ENCODE measurements at places on chromosomes 12 and 14. TPM values are rescaled to one million over a fixed set of nuclear protein-coding genes. Genes with fewer than 3 reads are reported as not detected.

PSMA3 gene
- 75.6 TPM for polyA plus RNA-seq

DNA sequence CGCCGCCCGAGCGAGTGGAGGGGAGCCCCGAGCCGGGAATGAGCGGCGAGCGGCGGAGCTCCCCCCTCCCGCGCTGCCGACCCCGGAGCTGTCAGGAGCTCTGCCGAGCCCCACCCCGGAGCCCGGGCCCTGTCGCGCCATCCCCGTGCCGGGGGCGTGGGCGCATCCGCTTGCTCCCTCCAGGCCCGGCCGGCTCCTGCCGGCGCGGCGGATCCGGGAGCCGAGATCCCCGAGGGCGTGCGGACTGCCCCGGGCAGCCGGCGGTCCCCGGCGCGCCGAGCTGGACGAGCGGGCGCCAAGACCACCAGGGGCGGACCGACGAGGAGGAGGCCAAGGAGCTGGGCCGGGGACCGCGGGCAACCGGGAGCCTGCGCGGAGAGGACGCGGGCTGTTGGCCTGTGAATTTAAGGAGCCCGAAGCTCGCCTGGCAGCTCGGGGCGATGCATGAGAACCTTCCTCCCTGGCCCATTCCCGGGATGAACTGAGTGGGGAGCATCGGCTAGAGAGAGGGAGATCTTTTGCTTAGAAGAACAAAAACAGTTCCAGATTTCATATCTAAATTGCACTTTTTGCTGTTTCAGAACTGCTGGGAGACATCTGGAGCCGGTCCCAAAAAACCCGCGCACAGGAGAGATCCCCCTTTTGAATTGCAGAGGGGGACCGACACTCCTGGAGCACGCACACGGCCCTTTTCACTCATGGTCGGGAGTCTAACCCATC lies 2.0 kb downstream of the PTHLH start:
- no peak overlapping the region for H3K27ac ChIP-seq
- peak; percentile 57 for DNase-seq
- H3K4me3 ChIP-seq: peak overlapping the region; percentile 40

DNA sequence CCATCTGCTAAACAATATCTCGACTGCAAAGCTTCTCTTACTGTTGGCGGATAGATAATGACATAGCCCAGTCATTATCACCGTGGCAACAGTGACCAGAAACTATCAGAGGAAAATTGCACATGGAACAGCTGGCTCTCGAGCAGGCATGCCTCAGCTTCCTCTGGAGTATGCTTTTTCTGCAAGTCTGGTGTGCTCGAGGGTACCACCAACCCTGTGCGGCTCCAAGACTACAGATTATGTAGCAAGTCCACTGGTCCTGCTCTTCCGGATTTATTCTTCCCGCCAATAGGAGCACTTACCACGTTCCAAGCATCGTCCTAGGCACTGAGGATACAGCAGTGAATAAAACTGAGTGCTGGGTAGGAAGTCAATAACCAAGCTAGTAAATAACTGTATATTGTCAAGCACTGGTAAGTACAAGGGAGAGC lies 1.4 kb upstream of the GLRX5 start:
- H3K27me3 ChIP-seq: no peaks in the 10 kb centered on the region
- H3K4me1 ChIP-seq: peaks cover 15% of the 10 kb centered on the region
- peak overlapping the region; percentile 85 for H3K4me3 ChIP-seq
- no peak for DNase-seq

KRT3 gene
- not detected for polyA plus RNA-seq

DNA sequence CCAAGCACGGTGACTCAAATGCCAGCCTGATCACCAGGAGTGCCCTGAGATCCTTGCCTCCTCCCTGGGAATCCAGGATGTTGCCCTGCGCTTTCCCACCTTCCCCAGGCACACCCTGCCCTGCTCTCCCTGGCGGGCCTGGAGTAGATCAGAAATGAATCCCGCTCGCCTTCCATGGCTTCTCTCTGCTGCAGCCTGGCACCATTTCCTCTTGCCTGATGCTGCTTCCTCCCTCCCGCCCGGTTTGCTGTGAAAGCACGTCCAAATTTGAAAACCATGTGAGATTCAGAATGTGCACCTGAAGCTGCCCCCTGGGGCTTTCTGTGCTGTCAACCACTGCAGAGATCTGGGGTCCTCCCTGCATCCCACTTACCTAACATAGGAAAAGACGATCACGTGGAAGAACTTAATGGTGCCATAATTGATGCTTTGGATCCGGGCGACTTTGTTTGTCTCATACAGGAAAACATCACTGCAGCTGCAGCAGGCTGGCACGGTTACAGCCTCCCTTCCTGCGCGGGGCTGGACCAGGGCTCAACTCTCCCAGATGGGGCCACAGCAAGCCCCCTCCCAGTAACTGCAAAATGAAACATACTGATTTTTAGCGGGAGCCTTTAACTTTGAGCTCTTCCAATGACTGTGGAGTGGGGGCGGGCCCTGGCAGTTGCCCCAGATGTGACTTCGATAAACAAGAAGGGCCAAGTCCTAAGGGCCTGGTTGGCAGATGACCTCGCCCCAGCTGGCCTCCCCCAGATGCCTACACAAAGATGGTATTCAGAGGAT lies 24.9 kb upstream of the C12orf76 start:
- no peak overlapping the region for H3K27ac ChIP-seq
- H3K36me3 ChIP-seq: no peaks in the 10 kb centered on the region
- DNase-seq: no peak

DNA sequence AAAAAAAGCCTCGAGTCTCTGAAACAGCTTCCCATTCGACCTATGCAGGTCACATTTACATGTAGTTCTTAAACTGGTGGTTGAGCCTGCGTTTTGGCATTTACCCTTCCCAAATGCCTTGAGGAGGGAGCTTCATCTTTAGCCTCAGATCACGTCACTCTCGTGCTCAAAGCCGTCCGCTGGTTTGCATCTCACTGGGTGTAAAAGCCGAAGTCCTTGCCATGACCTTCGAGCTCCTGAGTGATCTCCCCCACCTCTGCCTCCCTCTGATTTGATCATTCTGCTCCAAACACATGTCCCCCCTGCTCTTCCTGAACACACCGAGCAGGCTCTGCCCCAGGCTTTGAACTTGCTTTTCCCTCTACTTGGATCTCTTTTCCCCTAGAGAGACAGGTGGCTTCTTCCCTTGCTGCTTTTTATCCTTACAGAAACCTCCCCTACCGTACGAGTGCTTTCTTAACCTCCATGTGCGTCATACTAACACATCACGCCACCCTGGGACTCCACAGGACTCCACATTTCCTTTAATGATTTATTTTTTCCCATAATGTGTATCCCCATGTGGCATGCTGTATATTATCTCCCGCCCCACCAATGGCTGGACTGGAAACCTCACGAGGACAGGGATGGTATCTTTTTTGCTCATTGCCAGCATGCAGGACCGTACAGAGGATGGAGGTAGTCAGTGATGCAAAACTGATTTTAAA lies 610.7 kb downstream of the VRK1 start:
- H3K27ac ChIP-seq: no peak overlapping the region
- no peaks in the 10 kb centered on the region for H3K4me1 ChIP-seq
- no peaks in the 10 kb centered on the region for H3K27me3 ChIP-seq
- no peaks in the 10 kb centered on the region for H3K36me3 ChIP-seq

- no peak overlapping the region for H3K27ac ChIP-seq
- no peaks in the 10 kb centered on the region for H3K27me3 ChIP-seq
- no peaks in the 10 kb centered on the region for H3K36me3 ChIP-seq
- H3K4me1 ChIP-seq: peaks cover 4% of the 10 kb centered on the region
Measured at GRCh38 chr14:89959853-89960445, 4.2 kb downstream of the TDP1 start.

DNA sequence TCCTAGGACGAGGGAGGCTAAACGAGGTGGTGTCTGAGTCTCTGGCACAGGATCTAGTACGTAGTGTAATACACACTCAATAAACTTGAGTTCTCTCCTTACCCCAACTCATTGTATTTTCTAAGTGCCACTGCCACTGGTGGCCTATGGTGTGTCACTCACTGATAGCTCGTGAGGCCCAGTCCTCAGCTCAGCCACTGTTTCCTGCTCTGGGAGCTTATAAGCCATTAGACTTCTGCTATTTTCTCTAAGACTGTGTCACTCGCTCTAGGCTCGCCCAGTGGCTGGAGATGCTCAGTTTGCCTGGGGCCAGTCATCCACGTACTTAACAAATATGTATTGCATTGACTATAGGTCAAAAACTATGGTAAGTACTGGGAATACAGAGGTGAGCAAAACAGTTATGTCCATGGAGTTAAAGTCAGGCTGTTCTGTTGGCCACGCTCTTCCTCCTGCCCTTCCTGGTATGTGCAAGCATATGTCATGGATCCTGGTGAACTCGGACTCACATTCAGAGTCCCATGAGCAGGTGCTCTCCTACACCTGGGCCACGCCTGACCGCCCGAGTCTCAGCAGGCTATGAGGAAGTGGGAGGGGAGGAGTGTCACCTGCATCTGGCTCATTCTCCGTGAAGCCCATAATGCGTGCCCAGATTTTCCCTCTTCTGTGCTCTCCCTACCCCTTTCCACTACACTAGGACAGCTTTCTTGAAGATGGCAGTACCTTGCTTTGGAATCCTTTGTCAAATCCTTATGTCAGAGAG lies 41.6 kb downstream of the DEGS2 start:
- DNase-seq: no peak
- no peak overlapping the region for H3K27ac ChIP-seq
- H3K4me1 ChIP-seq: peaks cover 3% of the 10 kb centered on the region
- H3K4me3 ChIP-seq: no peak overlapping the region

DNA sequence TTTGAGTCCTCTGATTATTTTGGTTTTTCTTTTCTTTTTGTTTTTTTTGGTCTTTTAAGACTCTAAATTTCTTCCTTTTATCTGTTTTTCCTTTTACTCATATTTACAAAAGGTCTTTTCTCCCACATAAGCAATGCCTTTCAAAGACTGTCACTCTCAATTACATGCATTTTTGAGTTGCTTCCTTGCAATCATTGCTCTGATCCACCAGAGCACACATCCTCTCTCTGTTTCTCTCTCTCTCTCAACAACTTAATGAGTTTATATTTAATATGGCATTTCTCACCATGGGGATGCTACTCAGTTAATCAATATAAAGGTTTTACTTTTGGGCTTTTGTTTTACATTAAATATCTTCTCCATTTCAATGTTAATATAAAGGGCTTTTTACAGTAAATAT lies 62.7 kb upstream of the OR10AD1 start:
- no peak overlapping the region for H3K27ac ChIP-seq
- H3K27me3 ChIP-seq: no peaks in the 10 kb centered on the region
- H3K36me3 ChIP-seq: no peaks in the 10 kb centered on the region
- no peak for DNase-seq
- H3K4me3 ChIP-seq: no peak overlapping the region
- no peaks in the 10 kb centered on the region for H3K4me1 ChIP-seq

GRCh38 chr12:69904777-69905176 lies 79.8 kb downstream of the MYRFL start:
- DNase-seq: no peak
- H3K4me1 ChIP-seq: no peaks in the 10 kb centered on the region
- no peak overlapping the region for H3K4me3 ChIP-seq
- H3K27ac ChIP-seq: no peak overlapping the region
- no peaks in the 10 kb centered on the region for H3K27me3 ChIP-seq
- no peaks in the 10 kb centered on the region for H3K36me3 ChIP-seq

NAV3 gene
- 11.0 TPM for polyA plus RNA-seq

DNA sequence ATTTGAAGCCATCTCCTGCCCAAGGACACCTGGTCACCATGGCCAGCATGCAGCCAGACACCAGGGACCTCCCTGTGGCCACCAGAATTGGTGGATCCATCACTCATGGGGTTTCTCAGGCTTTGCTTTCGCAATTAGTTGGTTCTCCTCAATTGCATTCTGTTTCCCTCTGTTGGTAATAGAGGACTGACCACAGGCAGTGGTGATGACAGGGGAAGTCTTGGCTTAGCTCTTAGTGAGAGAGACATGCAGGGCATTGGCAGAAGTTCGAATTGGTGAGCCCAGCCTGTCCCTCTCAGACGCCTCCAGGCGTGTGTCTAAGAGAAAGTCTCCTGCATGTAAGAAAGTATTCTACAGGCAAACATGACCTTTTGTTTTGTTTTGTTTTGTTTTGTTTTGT lies 21.3 kb downstream of the HCAR2 start:
- no peak overlapping the region for H3K4me3 ChIP-seq
- DNase-seq: no peak
- no peaks in the 10 kb centered on the region for H3K4me1 ChIP-seq
- H3K27me3 ChIP-seq: no peaks in the 10 kb centered on the region
- H3K27ac ChIP-seq: no peak overlapping the region

DNA sequence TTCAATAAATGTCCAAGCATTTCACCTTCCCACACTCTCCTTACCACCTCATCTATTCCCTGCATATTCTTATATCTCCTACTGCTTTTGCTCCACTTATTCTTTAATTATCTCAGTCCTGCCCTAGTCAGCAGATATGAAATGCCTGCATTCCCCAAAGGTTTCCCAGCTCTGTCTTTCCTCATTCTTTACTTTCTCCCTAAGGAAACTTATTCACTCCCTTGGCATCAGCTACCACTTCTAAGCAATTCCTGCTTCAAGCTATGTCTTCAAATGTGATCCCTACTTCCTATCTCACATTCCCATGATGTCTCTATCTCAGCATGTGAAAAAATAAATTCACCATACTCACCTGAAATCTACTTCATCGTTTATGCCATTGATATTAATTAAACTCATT lies 111.8 kb downstream of the CAPZA3 start:
- no peak overlapping the region for H3K27ac ChIP-seq
- no peak overlapping the region for H3K4me3 ChIP-seq
- H3K4me1 ChIP-seq: no peaks in the 10 kb centered on the region
- no peak for DNase-seq
- H3K36me3 ChIP-seq: no peaks in the 10 kb centered on the region
- H3K27me3 ChIP-seq: no peaks in the 10 kb centered on the region

CFAP73 gene
- not detected for polyA plus RNA-seq

- DNase-seq: no peak
- H3K27me3 ChIP-seq: no peaks in the 10 kb centered on the region
- H3K4me3 ChIP-seq: no peak overlapping the region
- H3K27ac ChIP-seq: no peak overlapping the region
- no peaks in the 10 kb centered on the region for H3K4me1 ChIP-seq
Measured at GRCh38 chr12:105922670-105923102, 216.1 kb downstream of the NUAK1 start.

GARIN6 gene
- polyA plus RNA-seq: not detected

GRCh38 chr12:54463034-54463433 lies 10.4 kb downstream of the GTSF1 start:
- H3K4me1 ChIP-seq: no peaks in the 10 kb centered on the region
- no peak for DNase-seq
- no peaks in the 10 kb centered on the region for H3K36me3 ChIP-seq
- no peak overlapping the region for H3K27ac ChIP-seq
- H3K27me3 ChIP-seq: no peaks in the 10 kb centered on the region

- H3K36me3 ChIP-seq: no peaks in the 10 kb centered on the region
- H3K27me3 ChIP-seq: no peaks in the 10 kb centered on the region
- H3K4me3 ChIP-seq: no peak overlapping the region
- H3K4me1 ChIP-seq: no peaks in the 10 kb centered on the region
- no peak for DNase-seq
Measured at GRCh38 chr14:93957751-93958566, 18.4 kb downstream of the ASB2 start.

GRCh38 chr12:120220838-120221575 lies 20.1 kb upstream of the RPLP0 start:
- no peak overlapping the region for H3K4me3 ChIP-seq
- no peak overlapping the region for H3K27ac ChIP-seq
- H3K36me3 ChIP-seq: no peaks in the 10 kb centered on the region
- DNase-seq: no peak
- H3K4me1 ChIP-seq: no peaks in the 10 kb centered on the region

SLC25A47 gene
- not detected for polyA plus RNA-seq

CARMIL3 gene
- 0.08 TPM for polyA plus RNA-seq

Data from ovary (tissue), 10 donors.